D341Med (cell line): ENCODE measurements at places on chromosomes 3 and 15.

- no peak for DNase-seq
Observed at GRCh38 chr3:134309987-134310700, 59.5 kb upstream of the RYK start.

DNA sequence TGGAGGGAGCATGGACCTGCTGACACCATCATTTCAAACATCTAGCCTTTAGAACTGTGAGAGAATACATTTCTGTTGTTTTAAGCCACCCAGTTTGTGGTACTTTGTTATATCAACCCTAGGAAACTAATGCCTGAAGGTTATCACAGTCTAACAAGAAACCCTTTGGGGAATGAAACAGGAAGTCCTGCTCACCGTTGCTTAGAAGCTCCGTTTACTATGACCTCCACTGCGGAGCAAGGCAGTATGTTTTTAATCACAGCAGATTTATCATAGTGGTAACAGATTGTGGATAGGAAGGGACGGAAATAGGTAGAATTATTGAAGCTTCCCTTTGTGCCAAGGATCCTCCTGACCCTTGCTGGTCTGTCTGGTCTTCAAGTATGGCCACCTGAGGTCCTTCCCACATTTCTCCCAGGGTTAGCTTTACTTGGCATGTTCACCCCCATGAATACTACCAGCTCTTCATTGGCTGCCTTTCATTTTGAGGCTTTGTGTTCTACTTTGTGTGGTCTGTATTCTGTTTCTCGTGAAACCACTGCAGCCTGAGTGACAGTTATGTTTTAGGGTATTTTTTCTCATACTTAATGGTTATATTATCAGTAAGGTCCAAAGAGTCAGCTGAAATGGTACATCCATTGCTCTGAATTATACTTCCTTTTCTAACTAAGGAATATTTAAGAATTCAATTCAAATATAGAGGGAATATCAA, 201.6 kb downstream of the CHST2 start:
- no peak for DNase-seq

DNA sequence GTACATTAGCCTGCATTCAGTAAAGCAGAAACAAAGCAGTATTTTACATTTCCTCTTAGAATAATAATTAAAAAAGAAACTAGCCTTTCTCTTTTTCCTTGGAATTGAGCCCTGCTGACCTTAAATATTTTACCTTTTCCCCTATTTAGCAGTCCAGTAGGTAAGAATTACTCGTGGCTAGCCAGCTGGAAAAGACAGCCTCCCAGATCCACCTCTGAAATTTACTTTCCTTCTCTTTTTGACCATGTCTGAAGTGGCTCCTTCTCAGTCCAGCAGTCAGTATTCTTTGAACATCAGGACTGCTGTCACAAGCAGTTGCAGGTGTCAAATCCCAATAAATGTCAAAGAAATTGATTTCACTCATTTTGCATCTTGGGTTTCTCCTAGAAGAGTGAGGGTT, 311.5 kb upstream of the DCBLD2 start:
- no peak for DNase-seq

GRCh38 chr3:128994581-128995546, 988 bp upstream of the CFAP92 start:
- DNase-seq, result no peak

GRCh38 chr15:99158626-99159412, 53.9 kb downstream of the SYNM start:
- DNase-seq, result no peak

DNA sequence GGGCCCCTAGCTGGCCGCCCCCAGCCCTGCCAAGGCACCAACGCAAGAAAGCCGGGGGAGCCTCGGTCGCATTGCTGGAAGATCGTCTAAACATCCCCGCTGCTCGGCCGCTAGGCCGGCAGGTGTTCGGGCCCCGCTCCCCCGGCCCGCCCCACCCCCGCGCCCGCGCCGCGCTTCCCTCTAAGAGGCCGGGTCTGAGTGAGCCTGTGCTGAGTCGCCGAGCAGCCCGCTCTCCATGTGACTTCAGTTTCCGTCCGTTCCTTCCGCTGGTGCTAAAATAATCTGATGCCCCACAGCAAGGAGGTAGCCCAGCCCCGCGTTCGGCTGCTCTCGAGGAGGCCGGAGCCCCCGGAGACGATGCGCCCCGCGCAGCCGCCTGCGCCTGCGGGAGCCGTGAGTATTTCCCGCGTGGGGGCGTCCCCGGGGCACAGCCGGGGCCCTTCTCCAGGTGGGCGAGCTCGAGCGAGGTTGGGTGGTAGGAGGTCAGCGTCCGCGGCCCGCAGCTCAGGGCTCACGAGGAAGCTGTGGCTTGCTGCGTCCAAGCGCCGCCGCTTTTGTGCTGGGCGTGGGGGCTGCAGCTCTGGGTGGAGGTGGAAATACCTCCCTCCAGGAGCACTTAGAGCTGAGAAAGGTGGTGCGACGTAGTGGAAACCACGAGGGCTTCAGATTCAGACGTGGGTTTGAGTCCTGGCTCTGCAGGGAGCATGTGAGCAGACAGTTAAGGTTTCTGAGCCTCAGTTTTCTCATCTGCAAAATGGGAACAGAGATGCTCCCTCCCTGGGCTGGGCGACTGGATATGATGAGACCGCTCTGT, at the start of gene NRROS:
TSS of gene NRROS (plus strand) at position 212 of the 814 bp plus-strand sequence. CDS start 14,846 bp downstream, outside the sequence.
- DNase-seq, result no peak
